Activated naive CD8-positive, alpha-beta T cell treated with anti-CD3 and anti-CD28 coated beads, Interleukin-2, amount 10 ng/mL, durations not matched to agents 7 days and 5 days (primary cell): ENCODE measurements at places on chromosomes 1 and 21.

- no peak for DNase-seq
- no peaks in the 10 kb centered on the region for H3K36me3 ChIP-seq
- no peaks in the 10 kb centered on the region for H3K4me1 ChIP-seq
Observed at GRCh38 chr1:218752126-218752525, 407.0 kb downstream of the TGFB2 start.

DNA sequence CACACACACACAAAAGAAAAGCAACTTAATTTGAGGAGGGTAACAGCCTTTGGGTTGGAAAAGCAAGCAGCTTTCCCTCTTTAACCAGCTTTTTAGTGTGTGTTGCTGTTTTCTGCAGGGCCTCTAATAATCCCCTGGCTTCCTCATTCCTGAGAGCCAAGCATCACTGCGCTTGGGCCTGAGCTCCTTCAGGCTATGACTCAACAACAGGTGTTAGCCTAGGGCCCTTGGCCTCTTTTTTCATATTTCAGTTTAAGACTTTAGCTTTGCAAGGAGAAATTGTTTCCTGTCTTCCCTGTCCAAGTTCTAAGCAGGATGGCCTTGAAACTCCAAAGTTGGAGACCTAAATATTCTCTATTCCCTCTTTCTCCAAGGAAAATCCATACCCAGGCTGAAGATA, 26.2 kb upstream of the SNX27 start:
- H3K4me3 ChIP-seq, result no peak overlapping the region
- DNase-seq, result no peak

DNA sequence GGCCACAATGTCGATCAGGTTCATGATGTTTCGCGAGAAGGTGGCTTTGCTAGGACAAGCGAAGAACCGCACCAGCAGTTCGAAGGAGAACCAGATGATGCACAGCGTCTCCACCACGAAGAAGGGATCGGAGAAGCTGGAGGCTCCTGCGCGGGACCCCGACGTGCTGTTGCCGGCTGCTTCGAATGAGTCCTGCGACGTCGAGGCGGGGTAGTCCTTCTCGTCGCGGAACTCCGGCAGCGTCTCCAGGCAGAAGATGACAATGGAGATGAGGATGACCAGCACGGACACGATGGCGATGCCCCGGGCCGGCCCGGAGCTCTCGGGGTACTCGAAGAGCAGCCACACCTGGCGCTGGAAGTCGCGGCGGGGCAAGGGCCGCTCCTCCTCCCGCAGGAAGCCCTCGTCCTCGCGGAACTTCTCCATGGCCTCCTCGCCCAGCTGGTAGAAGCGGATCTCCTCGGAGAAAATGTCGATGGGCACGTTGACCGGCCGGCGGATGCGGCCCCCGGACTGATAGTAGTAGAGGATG, 869 bp downstream of the KCNA3 start:
- DNase-seq, result no peak
- H3K27ac ChIP-seq, result peak overlapping the region; percentile 99
- peak overlapping the region; percentile 100 for H3K4me3 ChIP-seq
- peaks cover 28% of the 10 kb centered on the region for H3K36me3 ChIP-seq

- H3K4me3 ChIP-seq, result no peak overlapping the region
- H3K27me3 ChIP-seq, result peaks cover 4% of the 10 kb centered on the region
- H3K27ac ChIP-seq, result no peak overlapping the region
- H3K4me1 ChIP-seq, result peaks cover 3% of the 10 kb centered on the region
Observed at GRCh38 chr1:211541720-211542477, 37.1 kb downstream of the SLC30A1 start.

GRCh38 chr1:209780268-209780667, 4.1 kb downstream of the C1orf74 start:
- peaks cover 39% of the 10 kb centered on the region for H3K4me1 ChIP-seq
- H3K4me3 ChIP-seq, result no peak overlapping the region
- peaks cover 45% of the 10 kb centered on the region for H3K36me3 ChIP-seq
- H3K27ac ChIP-seq, result peak overlapping the region; percentile 70
- no peaks in the 10 kb centered on the region for H3K27me3 ChIP-seq
